ENCODE measurements at places on chromosomes 2 and 18. TPM values are rescaled to one million over a fixed set of nuclear protein-coding genes. Genes with fewer than 3 reads are reported as not detected.

ARHGEF4 gene
- total RNA-seq, result 22.5 TPM

CYP27A1 gene
- total RNA-seq, result 0.44 TPM

MEP1B gene
- not detected for total RNA-seq

HDAC4 gene
- total RNA-seq, result 7.5 TPM

SPEG gene
- total RNA-seq, result 24.9 TPM

EFR3B gene
- 0.58 TPM for total RNA-seq

L3MBTL4 gene
- total RNA-seq, result 1.0 TPM

POTEJ gene
- total RNA-seq, result not detected

RNU2-63P gene
- 6.8 TPM for total RNA-seq

GRHL1 gene
- 1.2 TPM for total RNA-seq

KLHL30 gene
- not detected for total RNA-seq

All from foreskin keratinocyte (primary cell).